ENCODE measurements at places on chromosomes 7 and 10. TPM values are rescaled to one million over a fixed set of nuclear protein-coding genes. Genes with fewer than 3 reads are reported as not detected.

Gene CAMK1D
- total RNA-seq = 15.4 TPM

GRCh38 chr7:18180685-18181084 is 153.0 kb upstream of the PRPS1L1 start:
- DNase-seq = no peak

DNA sequence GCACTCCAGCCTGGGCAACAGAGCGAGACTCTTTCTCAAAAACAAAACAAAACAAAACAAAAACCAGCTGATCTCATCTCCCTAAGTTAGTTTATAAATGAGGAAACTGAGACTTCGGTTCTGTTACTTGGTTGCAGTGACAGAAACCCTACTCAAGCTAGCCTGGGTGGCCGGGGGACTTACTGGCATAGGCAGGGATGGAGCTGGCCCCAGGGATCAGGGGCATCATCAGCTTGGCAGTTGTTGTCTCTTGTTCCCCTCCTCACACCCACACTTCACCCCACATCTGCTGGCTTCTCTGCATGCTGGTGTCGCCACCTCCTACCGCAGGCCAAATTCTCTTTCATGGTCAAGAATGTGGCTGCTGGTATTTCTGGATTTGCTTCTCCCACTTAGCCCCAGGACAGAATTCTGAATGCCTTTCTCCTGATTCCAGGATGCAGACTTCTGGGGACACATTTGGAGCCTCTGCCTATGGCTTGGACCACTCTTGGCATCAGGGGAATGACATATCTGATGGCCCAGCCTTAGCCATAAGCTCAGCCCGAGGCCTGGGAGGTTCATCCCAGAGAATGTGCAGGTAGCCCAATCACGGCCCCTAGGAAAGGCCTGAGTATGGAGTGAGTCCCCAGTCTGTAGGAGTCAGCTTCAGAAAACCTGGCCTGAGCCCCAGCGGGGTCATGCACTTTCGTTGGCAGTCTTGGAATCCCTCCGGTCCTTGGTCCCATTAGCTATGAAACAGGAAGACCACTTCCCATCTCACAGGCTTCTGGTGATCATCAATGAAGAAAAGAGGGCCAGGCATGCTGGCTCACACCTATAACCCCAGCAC is 41.6 kb upstream of the CTBP2 start:
- no peak for DNase-seq

Gene NUPR2
- total RNA-seq = not detected

DNA sequence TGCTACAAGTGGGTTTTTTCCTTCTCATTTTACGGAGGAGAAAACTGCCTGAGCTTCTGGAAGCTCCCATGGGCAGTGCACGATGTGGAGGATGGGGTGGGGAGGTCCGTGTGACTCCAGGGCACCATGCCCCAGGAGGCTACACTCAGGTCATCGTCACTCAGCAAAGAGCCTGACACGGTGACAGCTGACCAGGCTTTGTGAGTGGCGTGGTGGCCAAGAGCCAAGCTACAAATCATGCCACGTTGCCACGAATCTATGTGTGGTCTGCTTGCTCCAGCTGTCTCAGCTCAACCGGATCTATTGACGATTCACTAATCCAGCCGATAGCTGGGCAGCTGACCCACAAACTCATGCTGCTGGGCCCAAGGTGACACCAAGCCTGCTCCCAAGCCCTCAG is 27.6 kb upstream of the C10orf71 start:
- DNase-seq = no peak

All from esophagus muscularis mucosa (tissue), 4 donors.